ENCODE measurements at places on chromosomes 5 and 9. TPM values are rescaled to one million over a fixed set of nuclear protein-coding genes. Genes with fewer than 3 reads are reported as not detected.

SPAG8 gene
- polyA plus RNA-seq, result 0.43 TPM

C6 gene
- not detected for polyA plus RNA-seq

ANKRD18B gene
- not detected for polyA plus RNA-seq

KIF20A gene
- 0.43 TPM for polyA plus RNA-seq

PCDHGA3 gene
- polyA plus RNA-seq, result 0.11 TPM

LRRC26 gene
- not detected for polyA plus RNA-seq

SRP19 gene
- 109 TPM for polyA plus RNA-seq

GRCh38 chr5:172399336-172399735 is 55.0 kb downstream of the SH3PXD2B start:
- no peak for DNase-seq

DNA sequence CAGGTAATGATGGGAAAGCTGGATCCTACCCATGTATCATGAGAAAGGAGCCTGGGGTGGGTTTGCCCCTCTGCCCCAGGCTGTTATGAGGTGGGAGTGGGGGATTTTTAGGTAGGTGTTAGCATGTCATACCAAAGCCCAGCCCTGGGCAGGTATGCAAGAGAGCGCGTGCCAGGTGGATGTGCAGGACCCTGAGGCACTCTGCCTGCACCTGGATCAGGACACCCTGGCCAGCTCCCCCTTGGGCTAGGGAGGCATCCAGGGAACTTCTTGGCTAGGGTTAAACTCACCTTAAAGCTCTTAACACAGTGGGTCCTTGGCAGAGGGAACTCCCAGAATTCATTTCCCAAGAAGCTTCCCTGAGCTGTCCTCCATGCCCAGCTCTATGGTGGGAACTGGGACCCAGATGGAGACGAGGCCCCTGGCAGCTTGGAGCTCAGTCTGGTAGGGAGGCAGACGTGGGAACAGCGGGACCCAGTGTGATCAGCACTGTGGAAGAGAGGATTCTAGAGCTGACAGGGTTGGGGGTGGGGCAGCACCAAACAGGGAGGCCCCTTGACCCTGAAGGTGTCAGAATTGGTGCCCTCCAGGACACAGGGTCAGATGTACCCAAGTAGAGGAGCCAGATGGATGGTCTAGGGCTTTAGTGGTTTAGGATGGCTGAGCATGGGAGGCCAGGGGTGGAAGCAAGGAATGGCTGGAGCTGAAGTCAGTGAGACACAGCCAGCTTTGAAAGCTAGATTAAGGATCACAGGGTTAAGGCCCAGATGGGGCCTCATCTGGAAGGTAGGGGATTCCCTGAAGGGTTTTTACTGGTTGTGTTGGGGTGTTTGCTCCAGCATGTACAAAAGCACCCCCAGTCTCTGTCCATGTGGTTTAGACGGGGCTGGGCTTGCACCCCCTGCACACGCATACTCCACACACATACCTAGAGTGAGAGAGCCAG is 2.2 kb upstream of the PRR7 start:
- no peak for DNase-seq

DNA sequence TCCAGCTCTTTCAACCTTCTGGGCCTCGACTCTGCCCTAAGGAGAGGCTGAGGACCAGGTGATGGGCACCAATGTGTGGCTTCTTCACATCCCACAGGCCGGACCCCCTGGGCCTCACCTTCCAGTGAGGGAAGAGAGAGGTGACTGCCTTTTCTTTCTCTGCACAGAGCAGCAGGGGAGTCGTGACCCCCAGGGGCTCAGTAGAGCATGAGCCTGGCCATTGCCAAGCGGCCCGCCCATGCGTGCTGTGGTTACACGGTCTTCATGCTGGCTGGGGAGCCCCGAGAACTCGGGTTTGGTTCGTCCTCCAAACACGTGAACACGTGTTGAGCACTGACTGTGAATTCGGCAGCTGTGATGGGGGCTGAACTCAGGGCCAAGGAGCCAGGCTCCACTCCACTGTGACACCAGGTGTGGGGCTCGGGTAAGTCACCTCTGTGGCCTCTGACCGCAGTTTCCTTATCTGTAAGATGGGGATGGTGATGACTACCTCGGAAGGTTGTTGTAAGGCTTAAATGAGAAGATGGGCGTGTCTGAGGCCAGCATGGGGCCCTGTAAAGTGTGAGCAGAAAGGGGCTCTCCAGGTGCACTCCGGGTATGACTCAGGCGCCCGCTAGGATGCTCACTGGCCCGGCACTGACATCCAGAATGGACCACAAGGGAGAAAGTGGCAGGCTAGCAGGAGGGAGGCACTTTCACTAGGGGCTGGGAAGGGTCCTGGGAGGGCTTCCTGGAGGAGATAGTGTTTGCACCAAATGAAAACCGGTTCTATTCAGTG is 13.4 kb upstream of the GRHPR start:
- no peak for DNase-seq

DNA sequence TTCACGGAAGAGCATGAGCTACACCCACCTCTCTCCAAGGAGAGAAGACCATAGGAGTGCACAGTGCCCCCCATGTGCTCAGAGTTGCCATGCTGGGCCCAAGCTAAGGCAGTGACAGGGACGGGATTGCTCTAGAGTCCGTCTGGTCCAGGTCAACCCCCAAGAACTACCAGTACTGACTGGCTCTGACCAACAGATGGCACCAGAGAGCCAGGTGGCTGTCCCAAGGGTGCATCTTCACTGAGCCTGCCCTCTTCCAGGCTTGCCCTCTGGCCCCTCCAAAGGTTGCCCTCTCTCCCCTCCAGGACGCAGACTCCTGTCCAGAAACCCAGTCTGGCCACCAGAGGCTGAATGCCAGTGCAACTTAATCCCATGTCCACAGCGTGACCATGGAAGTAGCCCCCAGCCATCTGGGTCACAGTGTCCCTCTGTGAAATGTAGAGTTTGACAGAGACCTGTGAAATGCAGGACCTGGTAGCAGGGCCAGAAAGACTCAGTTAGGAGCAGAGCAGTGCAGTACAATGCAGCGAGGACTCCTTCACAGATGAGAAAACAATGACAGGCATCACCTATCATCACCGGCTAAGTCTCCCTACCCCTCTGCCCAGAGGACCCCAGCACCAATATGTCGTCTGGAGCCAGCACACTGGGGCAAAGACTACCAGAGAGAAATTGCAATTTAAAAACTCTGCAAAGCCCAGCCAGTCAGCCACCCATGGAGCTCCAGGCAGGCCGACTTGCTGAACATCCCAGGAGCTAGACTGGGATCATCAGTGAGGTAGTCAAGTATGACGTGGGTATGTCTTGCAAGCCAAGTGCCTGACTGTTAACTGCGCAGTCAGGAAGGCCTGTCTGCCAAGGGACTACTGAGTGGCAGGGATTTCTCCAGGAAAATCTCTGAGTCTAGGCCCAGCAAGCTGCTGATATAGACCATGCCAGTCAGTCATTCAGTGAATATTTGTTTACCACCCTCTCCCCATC is 7.7 kb upstream of the SKP1 start:
- DNase-seq, result peak; percentile 73

DNA sequence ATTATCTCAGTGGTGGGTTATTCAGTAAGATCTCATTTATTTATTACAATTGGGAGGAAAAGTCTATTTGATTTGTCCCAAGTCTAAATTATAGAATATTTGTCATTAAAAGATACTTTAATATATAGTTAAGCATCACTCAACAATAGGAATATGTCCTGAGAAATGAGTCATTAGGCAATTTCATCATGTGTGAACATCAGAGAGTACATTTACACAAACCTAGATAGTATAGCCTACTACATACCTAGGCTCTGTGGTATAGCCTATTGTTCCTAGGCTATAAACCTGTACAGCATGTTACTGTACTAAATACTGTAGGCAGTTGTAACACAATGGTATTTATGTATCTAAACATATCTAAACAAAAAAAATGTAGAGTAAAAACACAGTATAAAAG is 135.0 kb upstream of the RASA1 start:
- no peak for DNase-seq

GRCh38 chr5:36403632-36404311 is 102.1 kb upstream of the RANBP3L start:
- DNase-seq, result no peak

GRCh38 chr5:92884469-92884868 is 696.5 kb downstream of the NR2F1-AS1 start:
- DNase-seq, result no peak

GRCh38 chr5:61228691-61229280 is 66.5 kb upstream of the SMIM15 start:
- no peak for DNase-seq

- DNase-seq, result no peak
Measured at GRCh38 chr9:126564716-126565115, 49.0 kb upstream of the LMX1B start.

DNA sequence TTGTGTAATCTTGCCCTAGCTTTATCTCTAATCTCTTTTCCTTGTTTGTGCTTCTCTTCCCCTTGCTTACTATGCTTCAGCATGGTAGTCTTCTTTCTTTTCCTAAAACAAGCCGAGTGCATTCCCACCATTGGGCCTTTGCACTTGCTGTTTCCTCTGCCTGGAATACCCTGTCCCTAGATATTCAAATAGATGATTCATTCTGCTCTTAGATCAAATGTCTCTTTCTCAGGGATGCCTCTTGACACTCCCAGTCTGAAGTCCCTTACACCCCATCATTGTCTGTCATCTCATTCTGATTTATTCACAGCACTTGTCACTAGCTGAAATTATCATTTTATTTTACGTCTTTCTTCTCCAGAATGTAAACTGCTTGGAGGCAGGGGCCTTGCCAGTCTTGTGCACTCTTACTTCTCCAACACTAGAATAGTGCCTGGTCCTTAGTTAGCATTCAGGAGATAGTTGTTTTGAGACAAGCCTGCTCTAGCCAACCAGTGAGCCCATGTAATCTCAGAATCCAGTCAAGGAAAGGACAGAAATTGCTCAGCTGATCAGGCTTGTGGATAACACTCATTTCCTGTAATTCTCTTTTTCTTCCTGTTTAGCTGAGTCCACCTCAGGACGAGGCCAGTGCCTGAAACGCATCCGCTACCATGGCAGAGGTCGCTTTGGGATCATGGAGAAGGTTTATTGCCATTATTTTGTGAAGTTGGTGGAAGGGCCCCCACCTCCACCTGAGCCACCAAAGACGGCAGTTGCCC is 25.4 kb downstream of the MRPL22 start:
- no peak for DNase-seq

DNA sequence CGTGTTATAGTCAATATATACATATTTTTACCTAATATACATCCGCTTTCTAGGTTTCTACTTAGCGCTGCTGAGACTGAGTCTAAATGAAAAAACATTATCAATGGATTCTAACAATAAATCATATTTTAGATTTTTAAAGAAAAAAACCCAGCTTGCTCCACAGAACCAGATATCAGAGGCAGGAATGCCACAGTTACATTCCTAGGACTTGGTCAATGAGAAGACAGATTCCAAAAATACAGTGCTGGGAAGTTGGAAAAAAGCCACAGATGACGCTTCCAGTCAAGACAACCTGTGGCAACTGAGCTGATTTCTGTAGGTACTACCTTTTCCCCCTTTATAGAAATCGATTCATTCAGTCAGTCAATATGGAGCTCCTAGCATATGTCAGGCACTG is 577 bp upstream of the CCDC112 start:
- no peak for DNase-seq

DNA sequence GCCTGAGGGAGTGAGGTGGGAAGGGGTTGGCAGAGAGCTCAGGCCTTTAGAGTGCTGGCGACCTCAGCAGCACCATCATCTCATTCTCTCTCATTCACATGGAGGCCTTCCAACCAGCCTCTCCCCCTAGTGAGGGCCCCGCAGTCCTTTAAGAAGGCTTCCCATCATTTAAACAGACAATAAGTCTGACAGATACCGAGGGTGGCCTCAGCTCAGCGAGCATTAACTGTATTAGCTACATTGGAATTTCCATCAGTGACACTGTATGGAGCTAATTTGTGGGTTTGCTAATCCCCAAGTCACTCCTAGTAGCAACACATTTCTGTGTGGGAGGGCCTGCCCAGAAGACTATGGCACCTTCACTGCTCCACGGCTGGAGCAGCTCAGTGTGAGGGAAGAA is 75.8 kb downstream of the INSYN2B start:
- DNase-seq, result no peak

GRCh38 chr9:129604766-129605163 is 16.1 kb downstream of the C9orf50 start:
- no peak for DNase-seq

DNA sequence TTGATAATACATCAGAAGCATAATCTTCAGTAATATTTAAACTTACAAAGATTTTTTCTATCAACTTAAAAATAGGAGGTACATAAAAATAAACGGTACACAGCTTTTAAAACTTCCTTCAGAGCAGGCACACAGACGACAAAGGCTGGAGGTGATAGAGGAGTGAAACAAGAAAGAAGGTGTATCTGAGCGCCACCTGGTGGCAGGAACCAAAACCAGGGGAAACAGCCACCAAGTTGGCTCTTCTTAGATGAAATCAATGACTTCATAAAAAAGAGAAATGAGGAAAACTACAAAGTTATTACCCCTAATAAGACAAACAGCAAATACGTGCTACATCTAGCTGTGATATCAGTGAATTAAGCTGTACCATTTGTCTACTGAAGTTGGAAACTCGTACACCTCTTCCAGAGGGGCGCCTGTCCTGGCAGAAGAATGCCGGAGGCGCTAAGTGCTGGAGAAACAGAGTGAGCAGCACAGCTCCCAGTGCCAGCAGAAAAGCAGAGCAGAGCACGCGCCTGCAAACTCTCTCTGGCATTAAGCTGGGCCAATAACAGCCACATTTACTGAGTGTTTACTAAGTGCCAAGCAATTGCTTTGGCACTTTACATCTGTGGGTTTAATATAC is 85.9 kb downstream of the SETX start:
- DNase-seq, result peak; percentile 42

GRCh38 chr9:127999461-127999860 is 18.7 kb upstream of the EEIG1 start:
- DNase-seq, result no peak

- DNase-seq, result peak; percentile 14
Measured at GRCh38 chr9:19493174-19493811, 84.5 kb downstream of the ACER2 start.

GRCh38 chr9:14424983-14425382 is 111.0 kb upstream of the NFIB start:
- DNase-seq, result no peak

DNA sequence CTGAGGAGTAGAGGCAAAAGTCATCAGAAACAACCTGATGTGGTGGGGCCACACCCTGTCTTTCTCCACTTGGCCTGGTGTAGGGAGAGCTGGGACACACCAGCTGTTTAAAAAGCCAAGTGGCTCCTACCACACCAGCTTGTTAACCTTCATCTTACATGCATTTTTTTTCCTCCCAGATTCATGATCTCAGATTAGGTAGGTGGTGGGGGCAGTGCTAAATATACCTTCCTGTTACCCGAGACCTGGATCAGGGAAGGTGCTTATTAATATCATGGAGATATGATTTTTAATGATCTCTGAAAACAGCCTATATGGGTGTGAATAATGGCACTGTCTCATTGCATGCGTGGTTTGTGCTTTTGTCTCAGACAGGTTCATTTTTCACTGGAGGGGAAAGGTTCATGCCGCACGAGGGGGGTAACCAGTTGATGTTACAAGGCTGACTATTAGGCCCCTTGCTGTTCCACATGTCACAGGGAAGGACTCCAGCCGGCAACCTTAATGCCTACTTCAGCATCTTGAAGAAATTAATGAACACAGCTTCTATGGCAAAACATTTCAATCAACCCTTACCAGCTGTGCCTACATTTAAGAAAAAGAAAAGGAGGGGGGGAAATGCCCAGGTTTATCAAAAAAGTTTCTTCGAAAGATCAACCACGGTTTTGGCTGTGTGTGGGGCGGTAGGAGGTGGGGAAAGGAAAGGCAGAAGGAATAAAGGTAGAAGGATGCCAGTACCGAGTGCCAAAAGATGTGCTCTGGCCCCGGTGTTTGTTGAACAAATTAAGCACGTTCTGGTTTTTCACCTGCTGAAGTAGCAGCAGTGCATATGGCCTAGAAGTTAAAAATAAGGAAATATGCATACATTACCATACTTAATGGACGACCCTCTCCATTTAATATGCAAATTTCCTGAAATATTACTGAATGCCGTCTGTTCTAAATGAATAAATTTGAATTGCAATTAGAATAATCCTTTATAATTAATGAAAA is 185.4 kb downstream of the EBF1 start:
- DNase-seq, result no peak
